Lung microvascular endothelial cell (primary cell): ENCODE measurements at places on chromosomes 2 and 18.

- DNase-seq: no peak
Measured at GRCh38 chr2:16728351-16729136, 62.9 kb upstream of the CYRIA start.

DNA sequence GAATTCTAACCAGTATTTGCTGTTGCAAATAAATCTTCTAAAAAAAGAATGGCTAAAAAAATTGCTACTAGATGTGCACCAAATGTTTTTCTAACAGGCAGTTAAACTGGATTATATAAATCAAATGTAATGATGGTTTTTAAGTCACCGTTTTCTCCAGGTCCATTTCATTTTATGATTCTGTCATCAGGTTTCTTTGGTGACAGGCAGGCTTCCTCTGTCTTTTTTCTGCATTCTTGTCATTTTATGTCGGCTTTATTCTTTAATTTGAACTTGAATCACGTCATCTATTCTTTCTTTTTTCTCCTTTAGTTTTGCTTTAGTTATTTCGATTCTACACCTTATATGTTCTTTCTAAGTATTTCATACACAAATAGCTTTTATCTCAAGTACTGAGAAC lies 212.5 kb downstream of the SOCS6 start:
- no peak for DNase-seq

DNA sequence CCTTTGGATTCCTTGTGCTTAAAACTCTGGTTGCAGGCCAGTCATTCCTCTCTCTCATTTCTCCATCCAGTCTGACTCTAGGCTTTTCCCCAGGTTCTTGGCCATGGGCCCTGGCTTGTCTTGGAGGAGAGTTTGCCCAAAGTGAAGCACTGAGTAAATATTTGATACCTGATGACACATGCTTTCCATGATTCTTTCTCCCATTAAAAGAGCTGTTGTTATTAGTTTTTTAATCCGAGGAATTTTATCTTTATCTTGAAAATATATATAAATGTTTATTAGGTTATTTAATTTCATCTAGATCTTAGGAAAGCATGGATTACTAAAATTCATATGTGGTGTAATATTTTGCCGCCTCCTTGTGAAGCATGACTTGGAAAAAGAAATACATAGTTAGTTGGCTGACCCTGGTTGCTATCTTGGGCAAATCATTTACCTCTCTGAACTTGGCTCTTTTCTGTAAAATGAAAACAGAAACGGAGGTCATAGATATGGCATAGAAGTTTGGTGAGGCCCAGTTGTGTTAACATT lies 650.1 kb downstream of the SLC4A3 start:
- no peak for DNase-seq

DNA sequence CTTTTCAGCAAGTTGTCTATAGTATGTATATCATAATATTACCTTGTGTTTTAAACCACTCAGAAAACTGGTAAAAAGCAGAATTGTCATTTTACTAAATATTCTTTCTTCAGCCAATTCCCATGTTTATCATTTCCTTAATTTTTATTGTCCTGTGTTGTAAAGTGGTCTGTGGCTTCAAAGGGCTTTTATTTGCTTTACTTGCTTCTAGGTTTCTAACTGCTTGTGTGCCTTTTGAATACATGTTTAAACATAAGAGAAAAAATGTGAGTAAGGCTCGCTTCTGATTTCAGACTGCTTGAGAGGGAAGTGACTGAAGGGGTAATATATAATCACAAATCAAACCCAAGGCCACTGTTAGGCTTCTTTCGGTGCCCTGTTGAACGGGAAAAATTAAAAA lies 407.5 kb upstream of the NRP2 start:
- no peak for DNase-seq

- DNase-seq: no peak
Measured at GRCh38 chr18:75829091-75829490, 401.6 kb upstream of the SMIM21 start.
